ENCODE measurements at places on chromosomes 5 and 9.

DNA sequence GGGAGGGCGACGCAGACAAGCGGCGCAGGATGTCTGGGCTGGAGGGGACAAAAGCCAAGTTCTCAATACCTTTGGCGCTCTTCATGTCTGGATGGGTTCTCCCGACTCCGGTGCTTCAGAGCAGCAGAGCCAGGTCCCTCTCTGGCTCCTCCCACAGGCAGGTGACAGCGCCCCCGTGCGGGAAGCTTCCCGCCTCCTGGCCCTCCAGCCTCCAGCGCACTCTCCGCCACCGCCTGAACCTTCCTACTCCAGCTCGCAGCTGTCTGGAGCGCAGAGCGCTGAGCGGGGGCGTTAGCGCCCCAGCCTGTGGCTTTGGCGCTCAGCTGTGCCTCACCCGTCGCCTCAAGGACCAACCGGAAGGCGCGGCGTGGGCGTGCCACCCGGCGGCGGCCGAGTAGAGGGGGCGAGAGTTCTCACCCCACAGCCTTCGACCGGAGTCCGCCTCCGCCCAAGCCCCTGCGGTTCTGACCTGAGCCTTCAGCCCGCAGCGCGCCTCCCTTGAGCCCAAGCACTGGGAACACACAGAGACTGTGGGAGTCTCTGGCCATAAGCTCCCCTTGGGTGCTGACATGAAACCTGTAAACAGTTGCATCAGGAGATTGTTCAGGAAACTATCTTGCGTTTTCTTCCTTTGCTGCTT lies at the start of gene SLCO4C1:
Gene SLCO4C1, minus strand, starts transcription at position 107 of the 640 bp plus-strand sequence. Its CDS starts 22 bp downstream, at position 85.
- DNase-seq, result no peak

DNA sequence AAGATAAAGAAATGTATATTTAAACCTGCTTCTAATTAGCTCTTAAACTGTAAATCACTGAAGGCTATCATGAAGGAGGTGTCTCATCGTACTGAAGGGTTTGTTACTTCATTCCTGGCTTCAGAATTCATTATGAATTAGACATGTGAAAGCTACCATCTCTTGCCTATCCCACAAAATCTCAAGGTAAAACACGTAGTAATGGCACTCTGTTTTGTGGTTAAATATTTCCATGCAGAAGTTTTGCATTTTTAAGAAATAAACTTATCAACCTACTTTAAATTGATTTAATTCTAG lies 490.7 kb upstream of the NUDT12 start:
- DNase-seq, result no peak

DNA sequence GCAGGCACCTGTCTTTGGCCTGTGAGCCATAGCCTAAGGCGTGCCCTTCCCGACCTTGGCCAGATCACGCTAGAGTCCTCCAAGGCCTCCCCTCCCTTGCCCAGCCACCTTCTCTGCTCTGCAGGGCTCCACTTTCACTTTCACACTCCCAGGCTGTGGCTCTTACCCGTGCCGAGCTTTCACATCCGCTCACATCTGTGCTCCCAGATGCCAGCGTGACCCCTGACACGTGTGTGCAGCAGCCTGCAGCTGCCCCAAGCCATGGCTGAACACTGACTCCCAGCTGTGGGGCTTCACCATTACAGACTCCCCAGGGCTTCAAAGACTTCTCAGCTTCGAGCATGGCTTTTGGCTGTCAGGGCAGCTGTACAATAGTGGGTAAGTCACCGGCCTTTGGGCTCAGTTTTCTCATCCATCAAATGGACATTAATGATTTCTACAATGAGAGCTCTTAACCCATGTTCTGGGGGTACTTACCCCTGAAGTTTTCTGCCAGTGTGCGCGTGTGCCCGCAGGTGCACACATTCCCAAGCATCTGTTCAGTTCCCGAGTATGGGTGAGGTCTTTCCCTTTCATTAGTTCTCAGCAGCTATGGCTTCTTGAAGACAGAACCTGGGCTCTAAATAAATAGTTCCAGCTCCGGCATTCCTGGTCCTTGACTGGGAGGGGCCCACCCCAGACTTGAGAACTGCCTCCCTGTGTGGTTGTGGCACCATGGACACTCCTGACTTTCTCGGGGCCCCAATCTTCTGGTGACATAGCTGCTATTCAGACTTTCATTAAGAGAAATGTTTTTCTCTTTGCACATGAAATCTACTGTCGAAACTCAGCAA lies 118.6 kb downstream of the RGS3 start:
- DNase-seq, result no peak

DNA sequence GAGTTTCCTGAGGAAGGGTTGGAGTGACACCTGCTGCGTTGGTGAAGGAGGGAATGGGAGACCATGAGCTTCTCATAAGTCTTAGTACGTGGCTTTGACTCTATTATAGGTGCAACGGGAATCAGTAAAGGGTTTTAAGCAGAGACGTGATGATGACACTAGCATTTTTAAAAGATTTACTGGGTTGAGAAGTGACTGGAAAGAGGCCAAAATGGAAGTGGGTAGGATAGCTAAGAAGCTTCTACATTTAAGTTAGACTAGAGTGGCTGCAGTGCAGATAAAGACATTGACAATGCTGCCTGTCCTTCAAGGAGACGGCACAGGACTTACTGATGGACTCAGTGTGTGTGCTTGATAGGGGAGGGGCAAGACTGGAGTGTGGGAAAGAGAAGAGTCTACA lies 6.2 kb downstream of the GAPT start:
- DNase-seq, result no peak

DNA sequence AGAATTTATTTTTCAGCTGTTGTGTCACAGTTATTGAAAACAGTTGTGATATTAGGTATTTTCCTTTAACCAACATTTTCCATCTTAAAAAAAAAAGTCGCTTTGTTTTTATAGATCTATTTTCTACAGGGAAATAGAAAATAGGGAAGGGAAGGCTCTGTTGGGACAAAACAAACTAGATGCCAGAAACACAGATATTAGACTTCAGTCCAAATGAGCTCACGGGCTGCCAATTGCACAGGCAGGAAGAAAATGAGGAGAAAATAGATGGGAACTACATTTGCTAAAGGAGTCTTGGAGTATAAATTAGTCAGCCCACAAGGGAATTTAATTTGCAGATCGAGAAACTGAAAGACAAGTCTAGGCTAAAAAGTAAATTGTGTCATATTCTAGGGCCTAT lies 21.4 kb upstream of the ISOC1 start:
- DNase-seq, result no peak

- no peak for DNase-seq
These were observed 22.7 kb downstream of the WNK2 start for GRCh38 chr9:93206576-93207155.

DNA sequence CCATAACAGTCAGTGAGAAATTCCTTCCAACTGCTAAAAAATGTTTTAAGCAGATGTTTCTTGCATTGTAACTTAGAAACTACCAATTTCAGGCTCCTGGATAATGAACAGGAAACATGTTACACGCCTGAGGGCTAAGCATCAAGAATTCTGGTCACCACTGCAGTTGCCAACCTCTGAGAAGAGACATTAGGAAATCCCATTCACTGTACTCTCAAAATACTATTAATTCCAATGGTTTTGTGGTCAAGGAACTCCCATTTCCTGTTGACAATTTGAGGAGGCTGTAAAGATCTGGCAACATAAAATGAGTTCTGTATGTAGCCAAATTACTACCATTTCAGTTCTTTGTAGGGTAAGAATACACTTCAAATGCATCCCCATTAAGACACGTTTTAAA lies 456.0 kb upstream of the MEF2C start:
- DNase-seq, result peak; percentile 69

DNA sequence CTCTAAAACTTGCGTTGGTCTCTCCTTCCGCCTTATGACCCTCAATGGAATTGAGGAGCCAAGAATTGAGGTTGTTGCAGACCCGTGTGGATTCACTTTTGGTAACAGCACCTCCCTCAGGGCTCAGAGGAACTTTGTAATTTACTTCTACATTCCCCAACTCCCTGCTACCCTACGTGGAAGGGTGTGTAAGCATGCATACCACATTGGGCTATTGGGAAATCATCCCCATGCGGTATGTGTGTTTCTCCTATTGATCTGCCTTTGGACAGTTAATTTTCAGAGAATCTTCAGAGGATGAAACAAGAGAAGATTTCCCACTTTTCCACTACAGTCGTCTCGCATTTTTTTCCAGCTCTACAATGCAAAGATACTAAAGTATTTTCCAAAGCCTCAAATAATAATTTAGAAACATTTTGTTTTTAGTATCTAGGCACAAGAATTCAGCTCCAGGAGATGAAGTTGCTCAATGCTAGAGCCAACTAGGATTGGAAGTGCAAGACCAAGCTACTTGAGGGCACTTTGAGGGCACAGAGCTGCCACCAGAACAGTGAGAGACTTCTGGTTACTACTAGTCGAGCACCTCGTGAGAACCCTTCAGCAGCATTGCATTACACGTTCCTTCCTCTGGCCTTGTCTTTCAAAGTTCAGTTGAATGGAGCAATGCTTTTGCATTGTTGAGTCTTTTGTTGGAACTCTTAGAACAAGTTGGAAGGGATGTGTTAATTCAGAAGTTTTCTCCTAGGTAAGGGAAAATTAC lies 3.4 kb downstream of the C1QTNF3 start:
- no peak for DNase-seq

GRCh38 chr5:155004138-155004744 lies 9.3 kb upstream of the KIF4B start:
- DNase-seq, result no peak

- no peak for DNase-seq
These were observed 385.3 kb upstream of the WWC1 start for GRCh38 chr5:167905919-167906853.

GRCh38 chr5:63111891-63112290 lies 533.3 kb downstream of the LRRC70 start:
- no peak for DNase-seq

- DNase-seq, result peak; percentile 79
These were observed 44.8 kb downstream of the PTPN3 start for GRCh38 chr9:109453210-109453842.

DNA sequence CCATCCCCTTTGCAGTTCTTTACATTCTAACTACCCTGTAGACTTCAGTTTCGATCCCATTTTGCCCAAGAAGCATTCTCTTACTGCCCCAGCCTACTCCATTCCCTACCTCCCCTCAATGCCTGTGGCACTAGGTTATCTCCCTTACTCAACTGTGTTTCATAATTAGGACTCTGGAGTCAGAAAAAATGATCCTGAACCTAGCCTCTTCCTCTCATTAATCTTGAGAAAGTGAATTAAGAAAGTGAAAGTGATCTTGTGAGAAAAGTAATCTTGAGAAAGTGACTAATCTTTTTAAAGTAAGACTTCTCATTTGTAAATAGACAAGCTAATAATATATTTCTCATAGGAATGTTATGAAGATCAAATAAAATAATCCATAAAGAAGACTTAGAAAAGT lies 444.0 kb upstream of the TRPC7 start:
- DNase-seq, result no peak

- no peak for DNase-seq
These were observed 630.4 kb downstream of the PSAT1 start for GRCh38 chr9:78927099-78927940.

GRCh38 chr9:6925836-6926235 lies 168.1 kb downstream of the KDM4C start:
- no peak for DNase-seq

- DNase-seq, result no peak
These were observed 41.9 kb upstream of the FUBP3 start for GRCh38 chr9:130537346-130538050.

DNA sequence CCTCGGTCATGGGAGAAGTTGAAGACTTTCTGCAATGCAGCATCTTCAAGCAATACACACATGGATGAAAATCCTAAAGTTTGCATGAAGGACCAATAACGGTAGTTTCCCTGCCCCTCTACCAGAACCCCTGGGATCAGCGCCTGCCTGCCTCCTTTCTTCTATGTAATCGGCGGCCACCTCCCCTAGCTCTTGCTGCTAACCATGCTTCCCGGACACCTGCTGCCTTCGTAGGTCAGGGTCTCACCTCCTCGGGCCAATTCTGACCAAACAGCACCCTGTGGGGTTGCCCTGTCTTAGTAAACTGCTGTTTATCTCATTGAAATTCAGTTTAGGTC lies 388 bp upstream of the MED10 start:
- DNase-seq, result no peak

DNA sequence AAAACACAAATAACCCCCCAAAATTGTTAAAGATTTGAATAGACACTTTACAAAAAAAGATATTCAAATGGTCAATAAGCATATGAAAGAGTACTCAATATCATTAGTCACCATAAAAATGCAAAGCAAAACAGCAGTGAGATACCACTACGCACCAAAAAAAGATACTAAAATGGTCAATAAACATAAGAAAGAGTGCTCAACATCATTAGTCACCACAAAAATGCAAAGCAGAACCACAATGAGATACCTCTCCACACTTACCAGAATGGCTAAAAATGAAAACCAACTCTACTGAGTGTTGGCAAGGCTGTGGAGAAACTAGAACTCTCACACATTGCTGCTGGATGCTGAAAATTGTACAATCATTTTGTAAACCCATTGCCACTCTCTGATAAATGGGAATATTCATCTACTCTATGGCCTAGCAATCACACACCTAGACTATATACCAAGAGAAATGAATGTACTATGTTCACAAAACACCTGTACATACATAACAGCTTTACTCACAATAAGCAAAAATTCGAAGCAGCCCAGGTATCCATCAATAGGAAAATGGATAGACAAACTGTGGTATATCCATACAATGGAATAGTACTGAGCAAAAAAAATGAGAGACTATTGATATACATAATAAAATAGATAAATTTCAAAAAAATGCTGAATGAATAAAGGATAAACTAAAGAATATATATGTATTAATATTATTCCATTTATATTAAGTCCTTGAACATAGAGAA lies 205.0 kb upstream of the DAPK1 start:
- DNase-seq, result no peak

DNA sequence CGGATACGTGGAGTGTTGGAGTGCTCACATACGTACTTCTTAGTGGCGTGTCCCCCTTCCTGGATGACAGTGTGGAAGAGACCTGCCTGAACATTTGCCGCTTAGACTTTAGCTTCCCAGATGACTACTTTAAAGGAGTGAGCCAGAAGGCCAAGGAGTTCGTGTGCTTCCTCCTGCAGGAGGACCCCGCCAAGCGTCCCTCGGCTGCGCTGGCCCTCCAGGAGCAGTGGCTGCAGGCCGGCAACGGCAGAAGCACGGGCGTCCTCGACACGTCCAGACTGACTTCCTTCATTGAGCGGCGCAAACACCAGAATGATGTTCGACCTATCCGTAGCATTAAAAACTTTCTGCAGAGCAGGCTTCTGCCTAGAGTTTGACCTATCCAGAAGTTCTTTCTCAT lies 73.5 kb upstream of the OTULINL start:
- DNase-seq, result no peak

Data from AG09309 (cell line).